Esophagus muscularis mucosa (tissue), 4 donors: ENCODE measurements at places on chromosomes 3 and 15. TPM values are rescaled to one million over a fixed set of nuclear protein-coding genes. Genes with fewer than 3 reads are reported as not detected.

The UBXN7 gene
- total RNA-seq, result 16.2 TPM

The TRH gene
- total RNA-seq, result not detected

The CDC25A gene
- 0.33 TPM for total RNA-seq

The TRIM69 gene
- total RNA-seq, result 20.3 TPM

The PLA1A gene
- 2.1 TPM for total RNA-seq

DNA sequence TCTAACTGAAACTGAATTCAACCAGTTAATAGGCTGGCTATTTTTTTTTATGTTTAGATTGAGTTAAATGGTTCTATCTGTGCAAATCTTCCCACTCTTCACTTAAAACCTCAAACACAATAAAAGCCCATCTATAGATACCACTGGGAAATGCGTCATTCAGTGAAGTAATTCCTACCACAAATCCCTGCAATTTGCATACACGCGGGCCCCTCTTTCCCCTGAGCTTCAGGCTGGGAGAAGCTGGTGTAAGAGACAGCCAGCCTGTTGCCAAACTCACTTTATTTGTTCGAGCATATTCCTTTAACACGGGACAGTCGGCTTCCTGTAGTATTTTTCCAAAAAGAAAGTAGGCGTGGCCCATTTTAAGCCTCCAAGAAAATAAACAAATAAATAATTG lies 26.0 kb upstream of the MCTP2 start:
- DNase-seq, result no peak
- H3K36me3 ChIP-seq, result no peaks in the 10 kb centered on the region
- H3K27me3 ChIP-seq, result no peaks in the 10 kb centered on the region
- H3K4me3 ChIP-seq, result no peak overlapping the region
- no peaks in the 10 kb centered on the region for H3K4me1 ChIP-seq

- no peaks in the 10 kb centered on the region for H3K27me3 ChIP-seq
- H3K27ac ChIP-seq, result peak overlapping the region; percentile 80
- DNase-seq, result no peak
These were observed 15.7 kb downstream of the CIDEC start for GRCh38 chr3:9864200-9864927.

DNA sequence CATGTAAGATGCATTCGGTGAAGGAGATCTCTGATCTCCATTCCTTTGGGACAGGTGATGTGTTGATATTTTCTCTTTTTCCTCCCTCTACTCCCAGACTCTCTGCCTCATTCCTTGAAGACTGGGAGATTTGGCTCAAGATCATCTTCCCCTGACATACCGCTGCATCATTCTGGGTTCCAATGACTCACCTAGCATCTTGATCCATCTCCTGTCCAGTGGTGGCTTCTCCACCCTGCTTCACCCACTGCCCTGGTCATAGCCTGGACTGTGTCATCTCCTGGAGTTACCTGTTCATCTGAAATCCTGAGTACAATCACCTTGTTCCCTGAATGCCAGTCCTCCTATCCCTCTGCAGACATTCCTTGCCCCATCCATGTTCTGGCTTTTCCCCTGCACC lies 57.4 kb upstream of the TRAK1 start:
- H3K36me3 ChIP-seq, result no peaks in the 10 kb centered on the region
- DNase-seq, result no peak
- H3K27me3 ChIP-seq, result no peaks in the 10 kb centered on the region
- H3K4me3 ChIP-seq, result no peak overlapping the region
- H3K4me1 ChIP-seq, result peaks cover 74% of the 10 kb centered on the region

- no peak for DNase-seq
- no peak overlapping the region for H3K4me3 ChIP-seq
- peaks cover 35% of the 10 kb centered on the region for H3K4me1 ChIP-seq
- no peaks in the 10 kb centered on the region for H3K36me3 ChIP-seq
These were observed 54.6 kb upstream of the MYZAP start for GRCh38 chr15:57537072-57537471.

GRCh38 chr3:165788531-165788930 lies 48.7 kb downstream of the BCHE start:
- DNase-seq, result no peak
- no peak overlapping the region for H3K27ac ChIP-seq

- no peak overlapping the region for H3K27ac ChIP-seq
- peaks cover 15% of the 10 kb centered on the region for H3K4me1 ChIP-seq
- no peaks in the 10 kb centered on the region for H3K27me3 ChIP-seq
- H3K4me3 ChIP-seq, result no peak overlapping the region
- no peaks in the 10 kb centered on the region for H3K36me3 ChIP-seq
These were observed 8.7 kb downstream of the CTDSPL2 start for GRCh38 chr15:44435893-44436667.

GRCh38 chr3:171777596-171777995 lies 32.7 kb downstream of the PLD1 start:
- peaks cover 18% of the 10 kb centered on the region for H3K4me1 ChIP-seq
- no peak overlapping the region for H3K4me3 ChIP-seq
- H3K36me3 ChIP-seq, result no peaks in the 10 kb centered on the region
- no peak overlapping the region for H3K27ac ChIP-seq
- H3K27me3 ChIP-seq, result no peaks in the 10 kb centered on the region

GRCh38 chr3:191170097-191170496 lies 28.9 kb upstream of the OSTN start:
- H3K4me3 ChIP-seq, result no peak overlapping the region
- H3K27ac ChIP-seq, result no peak overlapping the region
- no peak for DNase-seq

GRCh38 chr15:96326328-96327154 lies 4.0 kb upstream of the NR2F2 start:
- peak overlapping the region; percentile 77 for H3K4me3 ChIP-seq
- H3K27ac ChIP-seq, result peak overlapping the region; percentile 94
- DNase-seq, result no peak
- H3K4me1 ChIP-seq, result peaks cover 21% of the 10 kb centered on the region
- H3K36me3 ChIP-seq, result no peaks in the 10 kb centered on the region
